ENCODE measurements at places on chromosomes 6 and 20.

DNA sequence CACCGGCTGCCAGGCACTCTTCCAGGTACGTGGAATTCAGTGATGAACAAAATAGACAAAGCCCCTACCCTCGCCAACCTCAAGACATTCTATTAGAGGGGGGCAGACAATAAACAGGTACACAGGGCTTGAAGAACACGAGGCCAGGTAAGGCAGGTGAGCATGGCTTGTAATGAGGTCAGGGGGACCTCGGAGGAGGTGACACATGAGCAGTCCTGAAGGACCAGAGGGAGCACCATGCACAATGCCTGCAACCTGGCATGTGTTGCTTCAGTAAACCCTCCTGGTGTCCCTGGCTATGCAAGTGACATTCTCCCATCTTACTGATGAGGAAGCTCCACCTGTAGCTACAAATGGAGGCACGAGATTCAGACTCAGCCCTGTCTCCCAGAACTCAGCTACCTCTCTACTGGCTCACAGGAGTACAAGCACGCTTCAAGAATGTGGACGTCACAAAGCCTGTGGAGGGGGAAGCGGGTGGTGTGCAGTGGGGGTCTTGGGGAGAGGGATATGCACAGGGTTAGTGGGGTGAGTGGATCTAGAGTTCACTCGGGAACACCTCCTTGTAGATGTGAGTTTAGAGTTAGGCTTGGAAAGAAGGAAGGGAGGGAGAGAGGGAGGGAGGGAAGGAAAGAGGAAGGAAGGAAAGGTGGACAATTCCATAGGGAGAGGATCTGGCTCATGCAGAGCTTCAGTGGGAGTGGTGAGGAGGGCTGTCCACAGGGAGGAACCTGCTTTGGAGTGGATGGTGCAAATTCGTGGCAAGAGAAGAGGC is 7.6 kb upstream of the MAPK13 start:
- ATAC-seq: no peak

DNA sequence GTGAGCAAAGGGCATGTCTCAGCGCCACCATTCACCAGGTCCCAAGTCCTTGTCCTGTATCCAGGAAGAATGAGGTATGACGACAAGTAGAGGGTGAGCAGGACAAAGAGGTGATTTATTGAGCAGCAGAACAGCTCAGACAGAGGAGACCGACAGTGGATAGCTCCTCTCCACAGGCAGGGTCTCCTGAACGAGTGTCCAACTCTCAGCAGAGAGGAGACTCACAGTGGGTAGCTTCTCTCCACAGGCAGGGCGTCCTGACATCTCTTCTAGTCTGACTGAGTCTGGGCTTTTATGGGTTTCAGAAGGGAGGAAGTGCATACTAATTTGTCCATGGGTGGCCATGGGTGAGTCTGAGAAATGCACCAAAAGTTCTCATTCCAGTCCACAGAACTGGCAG is 204.7 kb downstream of the ANKRD60 start:
- no peak for ATAC-seq

- no peak for ATAC-seq
Observed at GRCh38 chr6:147057188-147057587, 147.0 kb upstream of the STXBP5 start.

DNA sequence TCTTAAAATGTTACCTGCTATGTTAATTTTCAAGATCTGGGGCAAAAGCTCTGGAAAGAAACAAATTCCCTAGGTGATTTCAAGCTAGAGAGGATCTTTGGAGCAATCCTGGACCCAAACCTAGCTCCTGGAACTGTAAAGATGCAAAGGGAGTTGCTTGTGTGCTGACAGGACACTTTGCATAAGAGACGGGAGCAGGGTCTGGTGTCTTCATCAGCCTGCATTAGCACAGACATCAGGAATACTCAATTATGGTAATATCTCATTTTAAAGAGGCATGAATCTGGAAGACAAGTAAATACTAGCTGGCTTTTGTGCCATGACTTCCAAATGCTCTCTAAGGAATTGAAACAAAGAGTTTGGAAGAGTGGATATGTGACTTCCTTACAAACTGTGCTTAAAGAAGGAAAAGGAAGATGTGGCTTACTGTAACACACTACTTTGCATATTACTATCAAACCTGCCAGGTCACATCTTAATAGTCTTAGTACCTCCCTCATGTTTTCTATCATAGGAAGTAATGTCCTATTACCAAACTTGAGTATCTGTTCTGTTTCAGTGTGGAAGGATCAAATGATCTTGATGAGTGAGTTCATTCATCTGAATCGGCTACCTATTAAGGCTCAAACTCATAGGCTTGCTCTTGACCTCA is 193.4 kb downstream of the ALDH8A1 start:
- ATAC-seq: no peak

GRCh38 chr6:157012355-157012754 is 235.2 kb downstream of the ARID1B start:
- ATAC-seq: no peak

DNA sequence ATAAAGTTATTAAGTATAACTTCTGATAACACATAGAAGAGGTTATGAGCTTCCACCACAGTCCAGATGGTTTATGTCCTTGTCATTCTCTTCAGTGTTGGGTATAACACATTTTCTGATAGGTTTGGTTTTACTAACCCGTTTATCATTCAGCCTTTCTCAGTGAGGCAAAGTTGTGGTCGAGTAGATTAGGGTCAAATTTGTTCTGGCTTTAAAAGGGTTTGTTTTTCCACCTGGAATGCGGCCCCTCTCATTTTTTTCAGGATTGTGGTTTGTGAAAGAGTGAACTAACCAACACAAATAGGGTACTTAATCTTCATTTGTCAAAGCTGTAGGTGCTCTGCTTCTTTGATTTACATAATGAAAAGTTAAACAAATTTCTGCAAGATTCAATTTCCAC is 204.2 kb upstream of the ASCC3 start:
- ATAC-seq: no peak

DNA sequence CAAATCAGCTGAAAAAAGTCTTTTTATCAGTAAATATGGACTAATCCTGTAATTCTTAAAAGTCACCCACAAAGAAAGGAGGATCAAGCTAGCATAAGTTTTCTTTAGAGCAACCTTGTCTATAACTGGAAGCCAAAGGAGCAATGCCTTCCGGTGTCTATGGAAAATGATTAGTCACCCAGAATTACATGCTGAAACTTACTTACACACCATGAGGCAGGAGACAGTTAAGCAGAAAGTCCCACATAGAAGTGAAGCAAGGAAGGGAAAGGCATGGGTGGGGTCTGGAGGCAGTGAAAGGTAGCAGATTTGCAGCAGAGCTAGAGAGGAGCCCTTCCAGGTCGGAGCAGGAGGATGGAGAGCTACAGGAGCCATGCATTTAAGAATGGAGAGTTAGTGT is 153.7 kb upstream of the RIPOR2 start:
- ATAC-seq: peak; percentile 37

- ATAC-seq: no peak
Observed at GRCh38 chr6:34102696-34103095, 43.2 kb downstream of the GRM4 start.

DNA sequence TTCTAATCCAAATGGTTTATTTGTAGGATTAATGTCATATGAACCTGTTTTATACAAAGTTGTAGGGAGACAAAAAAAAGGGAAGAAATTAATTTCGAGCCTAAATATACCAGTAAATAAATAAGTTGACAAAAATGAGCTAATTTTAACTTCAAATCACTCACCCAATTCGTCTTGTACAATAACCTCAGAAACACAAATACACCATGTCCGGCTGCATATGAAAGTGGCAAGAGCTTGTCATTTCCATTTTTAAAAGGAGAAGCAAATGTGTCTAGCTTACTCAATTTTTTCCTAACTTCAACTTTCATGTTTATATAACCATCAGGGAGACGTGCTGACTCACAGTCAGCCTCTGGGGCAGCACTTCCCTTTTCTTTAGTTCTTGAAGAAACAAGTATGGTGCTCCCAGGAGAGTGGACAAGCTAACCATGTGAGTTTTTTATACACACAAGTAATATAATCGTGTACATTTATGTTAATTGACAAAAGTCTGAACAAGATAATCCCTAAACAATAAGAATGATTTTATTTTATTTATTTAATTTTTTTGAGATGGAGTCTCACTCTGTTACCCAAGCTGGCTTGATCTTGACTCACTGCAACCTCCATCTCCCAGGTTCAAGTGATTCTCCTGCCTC is 55.5 kb upstream of the SGK1 start:
- peak; percentile 62 for ATAC-seq

DNA sequence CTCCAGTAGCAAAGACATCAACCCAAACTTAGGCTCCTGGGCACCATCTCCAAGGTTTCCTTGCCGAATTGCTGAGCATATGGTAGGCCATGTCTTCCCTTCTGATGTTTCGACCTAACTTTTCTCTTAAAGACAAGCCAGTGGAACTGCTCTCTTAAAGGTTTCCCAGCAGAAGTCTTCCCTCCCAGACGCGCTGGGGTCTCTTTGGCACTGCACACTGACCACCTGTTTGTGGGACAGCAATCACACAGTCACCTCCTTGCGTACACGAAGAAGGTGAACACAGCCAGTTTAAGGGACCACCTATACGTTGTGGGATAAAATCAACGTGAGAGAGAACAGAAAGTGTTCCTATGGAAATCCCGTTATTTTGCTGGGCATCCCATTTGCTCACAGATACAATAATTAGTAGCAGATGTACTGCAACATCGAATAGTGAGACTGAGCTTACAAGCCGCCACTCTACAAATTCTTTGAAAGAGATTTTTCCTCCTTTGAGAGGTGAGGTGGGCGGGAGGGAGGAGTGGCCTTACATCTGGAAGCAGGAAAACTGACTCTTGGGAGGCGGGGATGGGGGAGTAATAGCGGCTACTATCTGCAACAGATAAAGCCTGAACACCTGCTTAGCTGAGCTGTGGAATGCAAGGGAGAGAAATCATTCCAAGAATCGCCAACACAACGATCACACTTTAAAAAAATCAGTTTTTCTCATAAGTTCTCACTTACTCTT is 9.9 kb downstream of the GRIK2 start:
- ATAC-seq: no peak

DNA sequence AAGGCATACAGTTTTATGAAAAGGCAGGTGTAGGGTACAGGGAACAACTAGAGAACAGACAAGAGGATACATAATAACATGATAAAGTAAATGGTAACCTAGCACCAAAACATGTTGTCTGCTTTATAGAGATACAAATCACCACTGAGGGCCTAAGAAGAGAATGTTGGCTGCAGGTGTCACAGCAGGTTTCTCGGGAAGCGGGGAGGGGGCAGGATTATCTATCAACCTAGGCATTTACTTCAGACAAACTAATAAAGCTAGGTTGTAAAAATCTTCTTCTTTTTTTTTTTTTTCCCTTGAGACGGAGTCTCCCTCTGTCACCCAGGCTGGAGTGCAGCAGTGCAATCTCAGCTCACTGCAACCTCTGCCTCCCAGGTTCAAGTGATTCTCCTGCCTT is 22.7 kb downstream of the PIM1 start:
- ATAC-seq: no peak

DNA sequence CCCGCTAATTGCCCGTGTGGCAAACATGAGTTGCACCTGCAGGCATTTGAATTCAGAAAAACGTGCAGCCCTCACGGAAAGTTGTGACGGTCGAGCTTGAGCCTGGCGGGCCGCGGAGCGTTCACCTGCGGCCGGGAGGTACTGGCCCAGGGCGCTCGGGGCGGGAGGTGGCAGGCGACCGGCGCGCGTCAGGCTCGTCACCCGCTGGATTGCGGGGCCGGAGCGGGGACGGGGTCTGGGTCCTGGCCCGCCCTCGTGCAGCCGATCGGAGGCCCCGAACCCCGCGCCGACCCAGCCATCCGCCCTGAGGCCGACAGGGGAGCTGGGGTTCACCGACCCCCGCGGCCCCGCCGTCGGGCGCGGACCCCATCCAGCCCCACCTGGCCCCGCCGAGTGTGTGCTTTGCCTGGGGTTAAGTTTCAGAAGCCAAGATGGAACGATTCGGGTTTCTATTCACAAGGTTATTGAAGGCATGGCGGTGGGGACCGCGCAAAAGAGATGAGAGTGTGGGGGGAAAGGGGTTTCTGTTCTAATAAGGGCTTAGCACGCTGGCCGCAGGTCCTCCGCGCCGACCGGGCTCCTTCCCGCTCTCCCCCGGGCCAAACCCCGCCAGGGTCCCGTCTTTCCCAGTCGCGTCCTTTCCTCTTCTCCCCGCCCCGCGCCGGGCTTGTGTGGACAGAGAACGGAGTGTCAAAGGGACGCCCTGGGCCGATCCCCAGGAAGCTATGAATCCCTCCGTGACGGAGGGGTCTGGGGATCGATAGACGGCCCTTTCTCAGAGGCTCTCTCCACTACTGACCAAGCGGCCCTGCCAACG is 1.6 kb upstream of the HEY2 start:
- ATAC-seq: peak; percentile 30

DNA sequence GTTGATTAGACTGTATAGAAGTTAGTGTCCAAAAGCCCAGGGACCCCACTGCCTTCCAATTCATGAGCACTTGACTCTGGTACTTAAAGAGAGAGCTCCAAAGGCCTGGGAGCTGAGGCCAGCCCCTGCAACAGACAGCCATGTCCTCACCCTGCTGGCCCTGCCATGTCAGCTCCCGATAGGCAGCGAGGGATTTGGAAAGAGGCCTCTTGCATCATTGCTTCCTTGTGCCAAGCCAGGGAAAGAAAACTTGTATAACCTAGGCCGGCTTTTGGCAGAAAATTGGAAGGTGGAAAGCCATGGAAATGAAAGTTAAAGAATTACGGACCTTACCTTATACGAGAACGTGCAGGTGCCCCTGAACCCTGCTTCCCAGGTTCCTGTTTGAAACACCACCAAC is 8.4 kb upstream of the PCK1 start:
- ATAC-seq: no peak

Data from SK-N-SH treated with all-trans-retinoic acid at 6 μM for 48 hours (cell line).